ENCODE measurements at places on chromosomes 5 and 9.

DNA sequence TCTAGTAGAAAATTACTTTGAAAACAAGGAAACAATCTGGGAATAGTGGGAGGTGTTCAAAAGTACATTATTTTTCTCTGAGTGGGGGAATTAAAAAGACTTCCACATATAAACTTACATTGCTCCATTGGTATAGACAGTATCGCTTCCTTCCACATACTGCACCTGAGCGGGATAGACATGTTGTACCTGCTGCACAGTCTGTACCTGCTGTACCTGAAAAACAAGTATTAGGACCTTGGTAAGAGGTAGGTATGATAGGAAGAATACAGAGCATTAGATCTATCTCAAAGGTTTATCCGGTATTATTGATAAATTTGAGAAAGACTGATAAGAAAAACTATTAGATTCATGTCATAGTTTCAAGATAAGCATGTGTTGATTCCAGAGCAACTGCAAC is 179.3 kb downstream of the RFX3 start:
- DNase-seq = no peak

- DNase-seq = no peak
Measured at GRCh38 chr5:1771149-1772065, 28.2 kb downstream of the MRPL36 start.

DNA sequence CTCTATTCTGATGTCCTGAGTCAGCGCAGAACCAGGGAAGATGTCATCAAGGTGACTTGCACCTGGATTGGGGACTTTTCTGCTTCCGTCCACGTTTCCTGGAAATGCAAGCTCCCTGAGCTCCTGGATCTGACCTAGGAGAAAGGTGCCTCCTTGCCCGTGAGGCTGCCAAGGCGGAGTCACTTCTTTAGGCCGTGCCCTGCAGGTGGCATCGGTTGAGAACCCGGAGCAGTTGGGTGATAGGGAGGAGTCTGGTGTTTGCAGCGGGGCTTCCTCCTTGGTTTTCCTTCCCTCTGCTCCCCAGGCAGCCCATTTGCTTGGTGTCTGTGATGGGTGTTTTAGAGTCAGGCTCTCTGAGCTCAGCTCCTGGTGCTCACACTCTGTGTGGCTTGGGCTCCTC is 15.2 kb downstream of the NANS start:
- no peak for DNase-seq

GRCh38 chr5:158676642-158677469 is 422.9 kb downstream of the EBF1 start:
- DNase-seq = peak; percentile 21

- DNase-seq = no peak
Measured at GRCh38 chr9:101737705-101738565, 512 bp downstream of the GRIN3A start.

DNA sequence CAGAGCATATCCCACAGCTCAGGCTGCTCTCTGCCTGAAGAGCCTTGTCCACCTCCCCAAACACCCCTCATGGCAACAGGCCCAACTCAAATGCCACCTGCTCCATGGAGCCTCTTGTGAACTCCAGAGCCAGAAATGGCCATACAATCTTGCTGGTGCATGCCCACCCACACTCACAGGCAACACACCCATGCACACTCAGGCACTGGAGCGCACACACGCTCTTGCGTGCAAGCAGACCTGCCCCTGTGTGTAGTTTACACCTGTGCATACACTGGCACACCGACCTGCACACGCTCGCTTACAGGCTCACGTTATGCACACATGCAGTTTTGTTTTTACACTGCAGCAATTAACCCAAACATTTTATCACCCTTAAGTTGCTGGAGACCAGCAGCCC is 40.0 kb downstream of the HRH2 start:
- DNase-seq = no peak

- no peak for DNase-seq
Measured at GRCh38 chr9:28410411-28410810, 837.1 kb upstream of the C9orf72 start.

- DNase-seq = no peak
Measured at GRCh38 chr5:79333852-79334557, 98.1 kb downstream of the JMY start.

- peak; percentile 11 for DNase-seq
Measured at GRCh38 chr5:97531549-97531948, 348.5 kb upstream of the RIOK2 start.

DNA sequence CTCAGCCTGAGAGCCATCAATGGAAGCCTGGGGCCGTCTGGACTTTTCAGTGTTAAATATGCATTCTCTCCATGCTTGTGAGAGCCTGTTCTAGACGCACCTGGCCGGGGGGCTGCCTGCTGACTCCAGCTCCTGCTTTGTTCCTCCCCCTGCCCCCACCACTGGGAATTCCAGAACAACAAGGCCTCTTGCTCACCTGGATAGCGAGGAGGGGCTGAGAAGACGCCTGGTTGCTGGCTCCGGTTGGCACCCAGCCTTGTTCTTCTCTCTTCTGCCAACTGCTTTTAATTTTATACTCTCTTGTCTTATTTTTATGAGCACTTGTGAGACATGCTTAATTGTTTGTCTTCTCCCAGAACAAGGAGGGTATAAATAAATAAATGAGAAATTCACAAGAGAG is 15.0 kb upstream of the RAPGEF1 start:
- no peak for DNase-seq

DNA sequence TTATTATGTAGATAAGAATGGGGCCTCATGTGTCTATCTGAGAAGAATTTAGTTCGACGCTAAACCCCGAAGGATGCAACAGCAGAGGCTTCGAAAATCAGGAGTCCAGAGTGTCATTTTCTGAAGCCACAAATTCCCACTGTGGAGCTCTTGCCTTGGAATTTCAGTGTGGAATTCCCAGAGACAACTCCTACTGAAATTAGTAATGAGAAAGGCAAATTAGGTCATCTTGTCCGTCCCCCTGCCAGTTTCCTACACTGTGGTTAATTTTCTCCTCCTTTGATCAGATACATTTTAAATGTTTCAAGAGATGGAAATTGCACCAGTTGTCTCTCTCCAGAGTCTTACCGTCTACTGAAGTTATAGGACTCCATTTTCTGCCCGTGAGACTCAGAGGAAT is 633.6 kb downstream of the BNC2 start:
- DNase-seq = no peak

DNA sequence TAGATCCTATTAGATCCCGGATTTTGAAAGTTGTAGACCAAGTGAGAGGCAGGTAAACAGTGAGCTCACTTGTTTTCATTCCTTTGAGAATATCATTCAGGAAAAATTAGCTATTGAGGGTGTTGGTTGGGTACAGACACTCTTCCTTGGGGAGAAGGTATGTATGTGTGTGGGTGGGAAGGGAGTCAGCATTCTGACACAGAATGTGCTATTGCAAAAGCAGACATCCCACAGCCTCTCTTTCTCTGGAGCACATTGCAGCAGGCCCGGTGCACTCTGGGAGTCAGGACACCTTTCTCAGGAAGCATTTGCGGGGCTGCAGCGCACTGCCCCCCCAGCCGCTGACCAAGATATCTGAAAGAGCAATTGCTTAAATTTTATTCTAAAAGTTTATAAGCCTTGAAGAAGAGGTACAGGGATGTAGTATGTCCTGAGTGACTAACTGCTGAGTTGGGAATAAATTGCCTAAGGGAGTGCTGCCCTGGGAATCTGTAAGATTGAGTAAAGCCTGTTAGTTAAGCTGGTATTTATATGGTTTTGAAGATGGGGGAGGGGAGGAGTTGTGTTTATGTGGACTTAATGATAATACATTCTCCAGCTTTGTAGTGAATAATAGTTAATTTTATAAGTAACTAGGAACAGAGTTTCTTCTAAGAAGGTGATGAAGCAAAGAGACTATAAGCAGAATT is 5.2 kb downstream of the TNFAIP8 start:
- no peak for DNase-seq

- no peak for DNase-seq
Measured at GRCh38 chr9:29866556-29866955, 2293.3 kb upstream of the C9orf72 start.

DNA sequence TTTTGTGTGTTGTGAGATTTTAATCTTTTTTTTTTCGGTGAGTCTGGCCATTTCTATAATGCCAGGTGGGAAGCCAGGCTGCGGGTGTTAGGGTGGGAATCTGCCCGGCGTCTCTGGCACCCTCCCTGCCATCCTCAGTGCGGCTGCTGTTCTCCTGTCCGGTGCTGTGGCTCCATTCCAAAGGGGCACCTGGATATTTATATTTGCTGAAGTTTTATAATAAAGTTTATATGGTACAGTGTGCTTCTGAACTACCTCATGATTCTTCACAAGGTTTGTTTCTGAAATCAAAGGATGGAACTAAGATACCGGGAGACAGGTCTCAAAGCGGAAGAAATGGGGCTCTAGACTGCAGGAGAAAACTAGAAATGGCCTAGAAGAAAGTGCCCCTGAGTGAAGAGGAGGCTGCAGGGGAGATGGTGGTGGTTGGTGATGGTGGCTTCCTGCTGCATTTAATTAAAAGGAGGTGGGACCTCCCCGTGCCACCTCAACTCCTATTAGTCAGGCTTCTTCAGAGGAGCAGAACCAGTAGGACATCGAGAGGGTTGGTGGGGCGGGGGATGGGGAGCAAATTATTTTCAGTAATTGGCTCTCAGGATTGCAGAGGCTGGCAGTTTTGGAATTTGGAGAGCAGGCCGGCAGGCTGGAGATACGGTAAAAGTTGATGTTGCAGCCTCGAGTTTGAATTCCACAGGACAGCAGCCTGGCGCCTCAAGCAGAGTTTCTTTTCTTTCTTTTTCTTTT is 102.2 kb upstream of the ICE1 start:
- no peak for DNase-seq

GRCh38 chr5:53114988-53115387 is 5.4 kb upstream of the MOCS2 start:
- DNase-seq = no peak

DNA sequence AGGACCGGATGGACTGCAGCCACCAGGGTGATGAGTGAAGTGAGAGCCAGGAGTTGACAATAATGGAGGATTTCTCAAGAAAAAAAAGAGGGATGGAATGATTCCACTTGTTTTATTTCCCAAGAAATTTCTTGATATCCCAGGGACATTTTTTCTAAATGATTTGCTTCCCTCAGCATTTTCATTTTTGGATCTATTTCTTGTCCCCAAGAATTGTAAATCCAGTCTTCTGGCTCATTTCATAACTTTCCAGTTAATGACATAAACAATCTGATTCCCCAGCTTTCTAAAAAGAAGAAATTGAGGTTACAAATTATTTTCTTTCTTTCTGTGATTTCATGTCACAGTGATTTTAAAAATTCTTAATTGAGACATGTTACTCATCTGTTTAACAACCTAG is 446.5 kb downstream of the PRR16 start:
- DNase-seq = no peak

DNA sequence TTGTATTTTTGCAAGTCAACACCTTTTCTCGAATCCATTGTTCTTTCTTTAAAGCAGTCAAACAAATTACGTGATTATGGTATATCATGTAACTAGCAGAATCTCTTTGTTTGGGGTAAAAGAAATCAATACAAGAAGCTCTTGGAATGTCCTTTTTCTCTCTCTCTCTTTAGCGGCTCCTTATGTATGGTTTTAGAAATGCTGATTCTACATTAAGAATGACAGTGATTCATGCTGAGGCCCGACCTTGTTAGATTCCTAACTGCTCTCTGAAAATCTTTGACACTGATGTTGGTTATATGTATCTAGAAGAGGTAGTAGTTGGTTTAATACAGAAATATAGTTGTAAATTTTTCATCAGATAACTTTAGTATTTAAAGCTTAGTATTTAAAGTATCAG is 76.4 kb downstream of the SNX24 start:
- DNase-seq = no peak

DNA sequence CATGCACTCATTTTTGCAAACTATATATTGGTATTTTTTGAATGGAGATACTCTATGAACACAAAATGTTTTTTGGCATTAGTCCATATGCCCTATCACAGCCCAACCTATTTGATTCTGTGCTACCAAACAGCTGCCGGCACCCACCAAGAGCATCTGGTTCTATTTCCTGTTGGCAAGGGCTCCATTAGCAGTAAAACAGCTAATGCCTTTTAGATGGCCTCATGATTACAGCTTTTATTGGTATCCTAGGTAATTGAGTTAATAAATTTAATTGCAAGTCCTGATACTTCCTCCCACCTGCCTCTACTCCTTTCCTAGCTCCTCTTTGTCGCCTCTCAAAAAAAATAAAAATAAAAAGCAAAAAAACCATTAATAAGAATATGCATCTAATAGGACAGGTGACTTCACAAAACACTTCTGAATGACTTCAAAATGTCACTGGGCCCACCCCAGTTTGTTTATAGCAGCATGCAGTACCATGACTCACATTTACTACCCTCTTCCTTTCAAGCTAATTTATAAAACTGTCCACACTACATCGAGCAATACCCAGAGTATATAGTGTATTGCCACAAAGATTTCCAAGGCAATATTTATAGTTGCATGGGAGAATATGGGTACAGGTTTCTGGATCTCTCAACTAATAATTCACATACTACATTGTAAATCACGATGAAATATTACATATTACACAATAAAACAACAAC is 620.4 kb downstream of the SLCO4C1 start:
- DNase-seq = no peak

DNA sequence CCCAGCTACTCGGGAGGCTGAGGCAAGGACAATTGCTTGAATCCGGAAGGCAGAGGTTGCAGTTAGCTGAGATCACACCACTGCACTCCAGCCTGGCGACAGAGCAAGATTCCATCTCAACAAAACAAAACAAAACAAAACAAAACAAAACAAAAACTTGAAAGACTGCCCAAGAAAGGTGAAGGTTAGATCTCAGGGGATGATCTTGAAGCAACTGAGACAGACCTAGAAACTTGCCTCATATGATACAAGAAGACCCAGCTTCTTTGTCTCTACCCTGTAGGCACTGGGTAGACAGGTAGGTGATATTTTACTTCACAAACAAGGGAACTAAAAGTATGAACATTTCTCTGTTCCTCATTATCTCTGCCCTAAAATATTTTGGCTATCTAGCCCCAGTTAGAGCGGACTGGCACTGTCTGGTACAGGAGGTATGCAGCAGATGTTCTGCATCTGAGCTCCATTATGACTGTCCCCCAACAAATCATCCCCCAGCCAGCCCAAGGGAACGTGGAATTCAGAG is 26.3 kb upstream of the SHOC1 start:
- DNase-seq = no peak

GRCh38 chr5:167969998-167970397 is 321.4 kb upstream of the WWC1 start:
- peak; percentile 30 for DNase-seq

DNA sequence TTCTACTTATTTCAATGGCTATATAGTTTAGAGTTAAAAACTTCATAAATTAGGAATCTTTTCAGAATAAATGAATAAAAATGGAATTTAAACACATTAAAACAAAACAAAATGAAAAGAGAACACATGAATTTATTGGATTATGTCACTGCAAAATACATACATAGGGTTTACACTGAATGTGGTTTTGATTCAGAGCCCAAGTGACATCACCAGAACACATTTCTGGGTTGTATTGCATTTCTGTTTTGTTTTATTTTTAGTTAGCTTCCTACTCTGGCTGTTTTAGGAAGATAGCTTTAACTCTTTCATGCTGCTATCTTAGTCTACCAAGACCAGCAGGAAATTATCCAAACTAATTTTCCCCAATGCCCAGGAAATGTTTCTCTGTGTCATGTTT is 1935.0 kb downstream of the EFNA5 start:
- no peak for DNase-seq
